ENCODE measurements at places on chromosomes 6 and 20.

DNA sequence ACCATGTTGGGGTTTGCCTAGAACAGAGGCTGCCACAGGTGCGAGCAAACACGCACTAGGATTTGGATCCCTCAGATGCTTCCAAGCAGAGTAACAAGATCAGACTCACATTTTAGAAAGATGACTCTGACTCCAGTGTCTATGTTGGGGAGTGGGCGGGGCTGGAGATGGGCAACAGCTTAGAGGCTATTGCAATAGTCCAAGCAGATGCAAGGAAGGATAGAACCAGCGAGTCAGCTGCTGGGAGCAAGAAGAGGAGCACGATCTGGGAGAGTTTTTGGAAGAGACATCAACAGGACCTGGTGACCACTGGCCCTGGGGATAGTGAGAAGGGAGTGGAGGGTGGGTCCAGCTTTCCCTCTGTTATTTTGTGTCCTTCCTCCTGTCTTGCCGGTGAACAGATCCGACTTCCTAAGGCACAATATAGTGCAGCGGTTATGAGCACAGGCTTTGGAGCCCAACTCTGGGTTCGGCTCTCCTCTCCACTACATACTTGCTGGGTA, 52.7 kb downstream of the FGD2 start:
- no peak for DNase-seq

DNA sequence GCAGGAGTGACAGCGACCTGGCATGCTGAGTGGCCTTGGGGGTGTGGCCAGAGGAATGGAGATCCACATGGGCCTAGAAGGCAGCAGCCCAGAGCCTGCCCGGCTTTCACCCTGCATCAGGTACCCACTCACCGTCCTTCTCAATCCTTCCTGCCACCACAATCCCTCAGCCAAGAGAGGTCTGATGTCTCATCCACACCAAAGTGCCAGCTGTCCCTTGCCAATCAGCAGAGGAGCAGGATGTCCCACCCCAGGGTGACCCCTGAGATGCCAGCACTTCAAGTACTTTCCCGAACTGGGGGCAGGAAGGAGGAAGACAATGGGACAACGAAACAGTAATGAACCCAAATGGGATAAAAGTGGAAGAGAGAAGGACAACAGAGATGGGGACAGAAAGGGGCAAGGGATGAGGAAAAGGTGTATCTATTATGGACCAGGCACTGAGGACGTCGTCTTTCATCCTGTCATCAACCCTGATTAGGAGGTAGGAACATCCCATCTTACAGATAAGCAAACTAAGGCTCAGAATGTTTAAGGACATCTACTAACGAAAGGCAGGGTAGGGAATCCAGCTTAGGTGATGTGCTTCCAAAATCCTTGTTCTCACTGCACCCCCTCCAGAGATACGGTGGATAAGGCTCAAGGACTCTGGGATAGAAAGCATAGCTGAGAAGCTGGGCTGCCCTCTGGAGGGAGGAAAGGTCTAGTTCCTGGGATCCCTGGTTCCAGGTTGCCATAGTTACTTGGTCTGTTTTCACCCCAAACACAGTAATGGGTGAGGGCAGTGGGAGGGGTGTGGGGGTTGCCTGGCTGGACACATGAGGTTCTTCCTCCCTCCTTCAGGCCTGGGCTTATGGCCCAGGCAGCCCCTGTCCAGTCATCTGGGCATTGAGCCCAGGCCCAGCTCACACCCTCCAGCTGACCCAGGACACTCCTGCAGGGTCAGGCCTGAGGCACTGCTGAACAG, 4.5 kb upstream of the TNXB start:
- no peak for DNase-seq

- DNase-seq = no peak
Observed at GRCh38 chr6:10460096-10460495, 45.2 kb upstream of the TFAP2A start.

DNA sequence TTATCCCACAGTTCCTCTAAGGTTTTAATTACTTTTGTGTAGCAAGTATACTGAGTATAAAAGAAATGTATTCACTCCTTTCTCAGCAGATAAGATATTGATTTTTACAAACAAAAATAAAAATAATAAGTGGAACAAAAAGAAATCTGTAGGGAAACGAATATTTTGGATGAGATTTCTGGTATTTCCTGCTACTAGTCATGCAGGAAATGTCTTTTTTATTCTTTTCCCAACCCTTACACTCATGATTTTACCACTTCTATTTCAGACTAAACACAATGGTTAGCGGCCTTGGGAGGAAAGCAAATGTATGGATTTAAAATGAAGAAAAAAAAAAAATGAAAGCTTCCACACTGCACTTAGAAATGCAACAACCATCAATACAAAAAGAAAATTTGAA, 580.5 kb upstream of the MARCKS start:
- no peak for DNase-seq

GRCh38 chr20:53981752-53982437, 88.5 kb downstream of the BCAS1 start:
- DNase-seq = no peak
